GM04504 (cell line): ENCODE measurements at places on chromosomes 11 and 22.

DNA sequence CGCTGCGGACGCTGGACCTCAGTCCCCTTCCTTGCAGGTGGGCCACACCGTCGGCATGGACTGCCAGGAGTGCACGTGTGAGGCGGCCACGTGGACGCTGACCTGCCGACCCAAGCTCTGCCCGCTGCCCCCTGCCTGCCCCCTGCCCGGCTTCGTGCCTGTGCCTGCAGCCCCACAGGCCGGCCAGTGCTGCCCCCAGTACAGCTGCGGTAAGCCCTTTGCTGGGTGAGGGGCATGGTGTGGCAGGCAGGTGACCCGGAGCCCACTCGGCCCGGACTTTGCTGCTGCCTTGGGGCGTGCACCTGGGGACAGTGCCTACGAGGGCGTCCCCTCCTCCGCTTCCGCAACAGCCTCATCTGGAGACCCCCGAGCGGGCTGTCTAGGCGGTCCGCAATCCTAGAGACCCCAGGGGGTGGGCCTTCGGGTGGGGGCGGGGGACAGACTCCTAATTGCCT lies 25.4 kb upstream of the MUC5B start:
- DNase-seq: no peak

- DNase-seq: no peak
These were observed 120.8 kb upstream of the POU2AF2 start for GRCh38 chr11:111124724-111125123.

DNA sequence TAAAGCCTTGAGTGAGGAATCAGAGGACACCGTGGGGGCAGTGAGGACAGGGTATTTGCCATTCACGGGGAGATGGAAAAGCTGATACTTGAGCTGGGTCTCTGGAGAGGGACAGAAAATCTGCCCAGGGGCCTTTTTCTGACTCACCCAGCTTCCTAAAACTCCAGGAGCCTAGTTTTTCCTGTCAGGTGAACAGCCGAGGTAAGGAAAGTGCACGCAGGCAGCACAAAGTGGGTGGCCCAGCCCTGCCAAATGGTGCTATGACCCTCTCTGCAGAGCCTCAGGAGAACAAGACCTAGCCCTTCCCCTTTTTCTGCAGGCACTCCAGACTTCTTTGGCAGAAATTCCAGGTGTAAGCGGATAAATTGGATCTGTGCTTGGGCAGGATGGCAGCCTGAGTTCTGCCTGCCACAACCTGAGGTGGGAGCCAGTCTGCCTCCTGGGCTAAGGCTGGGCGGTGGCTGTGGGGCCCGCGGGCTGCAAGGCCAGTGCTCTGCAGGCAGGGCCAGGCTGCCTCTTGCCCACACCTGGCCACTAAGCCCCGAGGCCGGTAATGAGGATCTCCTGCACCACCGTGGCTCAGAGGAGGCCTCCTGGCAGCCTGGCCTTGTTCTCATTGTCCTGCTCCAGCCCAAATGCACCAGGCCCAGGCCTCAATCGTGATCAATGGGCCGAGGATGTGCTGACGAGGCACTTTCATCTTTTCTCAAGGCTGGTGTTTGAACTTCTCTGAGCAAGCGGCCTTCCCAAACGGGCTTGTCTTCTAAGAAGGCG lies 72.9 kb upstream of the LMO1 start:
- DNase-seq: no peak

- no peak for DNase-seq
These were observed 129.3 kb upstream of the FGF3 start for GRCh38 chr11:69948256-69949141.

- no peak for DNase-seq
These were observed 59.4 kb downstream of the KDM2A start for GRCh38 chr11:67178421-67178820.

GRCh38 chr11:94960488-94960887 lies 12.9 kb downstream of the CWC15 start:
- no peak for DNase-seq

- no peak for DNase-seq
These were observed 70.4 kb downstream of the LRRC32 start for GRCh38 chr11:76600124-76600655.

DNA sequence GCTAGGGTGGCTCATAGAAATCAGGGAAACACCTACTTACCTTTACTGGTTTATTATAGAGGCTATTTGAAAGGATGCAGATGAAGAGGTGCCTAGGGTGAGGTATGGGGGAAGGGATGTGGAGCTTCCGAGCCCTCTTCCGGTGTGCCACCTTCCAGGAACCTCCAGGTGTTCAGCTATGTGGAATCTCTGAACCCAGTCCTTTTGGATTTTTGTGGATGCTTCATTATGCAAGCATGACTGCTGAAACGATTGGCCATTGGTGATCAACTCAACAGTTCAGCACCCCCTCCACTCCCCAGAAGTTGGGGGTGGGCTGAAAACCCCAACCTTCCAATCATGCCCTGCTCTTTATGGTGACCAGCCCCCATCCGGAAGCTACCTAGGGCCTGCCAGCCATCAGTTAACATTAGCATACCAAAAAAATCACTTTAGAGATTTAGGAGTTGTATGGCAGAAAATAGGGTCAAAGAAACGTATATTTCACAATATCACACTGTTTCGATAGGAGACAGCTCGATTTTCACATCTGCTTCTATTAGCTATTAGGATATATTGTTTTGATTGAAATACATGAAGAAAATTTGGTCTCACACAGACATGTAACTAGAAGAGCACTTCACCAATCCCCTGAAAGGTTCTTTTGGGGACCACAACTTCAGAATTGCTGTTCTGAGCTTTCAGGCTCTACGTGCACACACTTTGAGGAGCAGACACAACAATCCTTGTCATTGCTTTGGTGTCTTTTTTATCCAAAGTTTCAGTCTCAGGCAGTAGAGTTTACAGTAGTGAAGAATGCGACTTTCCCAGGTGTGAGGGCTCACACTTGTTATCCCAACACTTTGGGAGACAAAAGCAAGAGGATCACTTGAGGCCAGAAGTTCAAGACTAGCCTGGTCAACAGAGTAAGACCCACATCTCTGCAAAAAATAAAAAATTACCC lies 3.3 kb upstream of the POLR2G start:
- DNase-seq: no peak

GRCh38 chr11:106208760-106209159 lies 131.3 kb downstream of the AASDHPPT start:
- no peak for DNase-seq

DNA sequence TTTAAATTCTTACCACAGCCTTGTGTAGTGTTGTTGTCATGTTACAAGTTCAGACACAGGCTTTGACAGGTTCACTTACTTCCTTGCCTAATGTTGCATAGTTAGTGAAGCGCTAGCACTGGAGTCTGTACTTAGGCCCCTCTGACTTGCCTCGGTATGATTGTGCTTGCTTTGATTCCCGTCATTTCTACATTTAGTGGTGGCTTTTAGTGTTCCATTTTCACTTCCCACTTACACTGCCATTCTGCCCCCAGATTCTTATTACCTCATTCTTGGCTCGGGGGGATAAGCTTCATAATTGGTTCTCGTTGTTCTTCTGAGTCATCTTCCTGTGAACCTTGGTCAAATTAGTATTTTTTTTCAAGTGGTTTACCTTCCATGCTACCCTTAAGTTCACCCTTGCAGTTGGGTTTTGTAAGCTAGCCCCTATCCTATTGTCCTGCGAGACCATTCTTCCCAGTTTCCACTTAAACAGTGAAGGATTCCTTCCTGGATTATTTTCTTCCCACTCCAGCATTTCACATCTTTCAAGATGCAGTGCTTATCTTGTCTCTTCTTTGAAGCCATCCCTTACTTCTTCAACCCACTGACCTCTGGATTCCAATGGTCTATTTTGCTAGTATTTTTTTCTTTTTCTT lies 68.7 kb downstream of the DDX10 start:
- DNase-seq: no peak

DNA sequence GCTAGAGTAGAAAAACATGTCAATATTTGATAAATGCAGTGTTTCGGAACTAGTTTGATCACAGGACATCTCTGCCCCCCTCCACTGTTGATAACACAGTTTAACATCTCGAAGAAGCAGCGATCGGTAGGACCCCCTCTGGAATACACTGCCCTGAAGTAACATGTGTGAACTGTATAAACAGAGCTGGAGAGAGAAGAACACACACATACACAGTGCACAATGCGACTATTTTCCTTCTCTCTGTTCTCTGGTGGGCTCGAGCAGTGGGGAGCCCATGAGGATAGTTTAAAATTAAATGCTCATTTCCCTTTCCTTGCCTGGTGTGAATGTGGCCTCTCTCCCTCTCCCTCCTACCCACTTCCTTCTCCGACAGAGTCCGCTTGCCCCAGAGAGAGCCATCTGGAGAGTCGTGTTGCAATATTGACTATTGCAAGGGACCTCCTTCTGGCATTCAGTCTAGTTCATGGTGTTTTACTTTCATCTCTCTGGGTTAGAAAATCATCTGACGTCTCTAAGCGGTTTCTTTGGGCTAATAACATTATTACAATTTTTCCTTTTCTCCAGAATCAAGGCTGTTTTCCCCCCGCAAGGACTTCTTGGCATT lies 51.6 kb upstream of the BARX2 start:
- DNase-seq: peak; percentile 28

DNA sequence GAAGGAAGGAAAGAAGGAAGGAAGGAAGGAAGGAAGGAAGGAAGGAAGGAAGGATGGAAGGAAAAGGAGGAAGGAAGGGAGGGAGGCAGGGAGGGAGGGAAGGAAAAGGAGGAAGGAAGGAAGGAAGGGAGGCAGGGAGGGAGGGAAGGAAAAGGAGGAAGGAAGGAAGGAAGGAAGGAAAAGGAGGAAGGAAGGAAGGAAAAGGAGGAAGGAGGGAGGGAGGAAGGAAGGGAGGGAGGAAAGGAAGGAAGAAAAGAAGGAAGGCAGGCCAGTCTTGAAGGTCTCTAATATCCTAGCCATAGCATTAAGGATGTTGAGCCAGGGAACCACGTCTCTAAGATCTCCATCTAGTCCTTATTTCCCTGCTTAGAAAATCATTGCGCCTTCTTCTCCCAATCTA lies 78.8 kb downstream of the TMPRSS5 start:
- DNase-seq: no peak

GRCh38 chr22:24441406-24442351 lies 14.3 kb downstream of the ADORA2A start:
- no peak for DNase-seq

DNA sequence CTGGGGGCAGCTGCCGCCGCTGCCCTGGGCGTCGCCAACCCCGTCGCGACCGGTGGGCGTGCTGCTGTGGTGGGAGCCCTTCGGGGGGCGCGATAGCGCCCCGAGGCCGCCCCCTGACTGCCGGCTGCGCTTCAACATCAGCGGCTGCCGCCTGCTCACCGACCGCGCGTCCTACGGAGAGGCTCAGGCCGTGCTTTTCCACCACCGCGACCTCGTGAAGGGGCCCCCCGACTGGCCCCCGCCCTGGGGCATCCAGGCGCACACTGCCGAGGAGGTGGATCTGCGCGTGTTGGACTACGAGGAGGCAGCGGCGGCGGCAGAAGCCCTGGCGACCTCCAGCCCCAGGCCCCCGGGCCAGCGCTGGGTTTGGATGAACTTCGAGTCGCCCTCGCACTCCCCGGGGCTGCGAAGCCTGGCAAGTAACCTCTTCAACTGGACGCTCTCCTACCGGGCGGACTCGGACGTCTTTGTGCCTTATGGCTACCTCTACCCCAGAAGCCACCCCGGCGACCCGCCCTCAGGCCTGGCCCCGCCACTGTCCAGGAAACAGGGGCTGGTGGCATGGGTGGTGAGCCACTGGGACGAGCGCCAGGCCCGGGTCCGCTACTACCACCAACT lies 1.0 kb downstream of the FUT4 start:
- no peak for DNase-seq
